CD4-positive, alpha-beta memory T cell (primary cell): ENCODE measurements at places on chromosomes 16 and 17.

GRCh38 chr16:89565256-89565505 is 4.7 kb downstream of the RPL13 start:
- no peak for DNase-seq

GRCh38 chr17:77869665-77870132 is 88.8 kb upstream of the TNRC6C start:
- DNase-seq, result no peak

- no peak for DNase-seq
Measured at GRCh38 chr16:52488837-52489289, 58.1 kb downstream of the TOX3 start.

DNA sequence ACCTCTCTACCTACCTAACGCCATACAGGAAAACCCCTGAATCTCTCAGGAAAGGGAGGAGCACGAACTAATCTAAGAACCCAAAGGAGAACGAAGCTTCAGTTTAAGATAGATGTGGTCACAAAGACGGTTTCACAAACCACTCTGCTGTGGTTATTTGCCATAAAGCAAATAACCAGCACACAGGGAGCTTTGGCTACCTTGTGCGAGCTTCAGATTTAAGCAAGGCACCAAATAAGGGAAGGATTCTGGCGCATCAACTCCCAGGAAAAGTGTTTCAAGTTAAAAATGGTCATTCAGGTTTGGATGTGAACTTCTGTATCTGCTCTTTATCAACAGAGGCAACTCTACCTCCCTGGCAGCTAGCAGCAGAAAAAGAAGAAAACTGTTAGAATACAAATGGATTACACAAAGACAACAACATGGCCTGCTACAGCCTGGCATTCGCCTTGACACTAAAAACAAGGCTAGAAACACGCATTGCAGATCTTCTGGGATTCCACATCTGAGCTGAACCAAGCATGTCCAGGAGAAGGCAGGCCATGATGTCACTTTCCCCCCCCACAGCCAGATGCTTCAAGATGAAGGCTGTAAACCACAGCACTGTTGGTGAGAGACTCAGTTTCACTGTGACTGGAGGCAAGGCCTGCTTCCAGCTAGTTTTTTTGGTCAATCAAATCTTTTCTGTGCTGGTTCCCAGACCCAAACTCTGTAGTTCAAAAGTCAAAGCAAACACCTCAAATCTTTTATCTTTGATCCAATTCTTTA is 43.6 kb downstream of the SMG6 start:
- DNase-seq, result peak; percentile 53

GRCh38 chr17:81064678-81065475 is 29.9 kb downstream of the BAIAP2 start:
- DNase-seq, result no peak

DNA sequence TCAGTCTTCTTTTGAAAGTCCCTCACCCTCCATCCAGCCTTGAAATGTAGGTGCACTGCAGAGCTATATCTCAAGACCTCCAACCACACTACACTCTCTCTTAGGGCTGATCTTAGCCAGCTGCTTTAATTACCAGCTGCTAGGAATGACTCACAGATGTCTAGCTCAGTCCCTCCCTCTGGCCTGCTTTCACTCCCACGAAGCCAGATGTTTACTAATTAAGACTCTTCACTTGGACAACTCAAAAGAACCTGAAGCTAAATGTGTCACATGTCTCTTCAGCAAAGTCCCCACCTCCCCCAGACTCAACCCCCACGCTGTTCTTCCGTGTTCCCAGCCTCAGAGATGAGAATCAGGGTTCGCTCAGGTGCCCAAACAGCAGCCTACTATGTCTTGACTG is 2.6 kb downstream of the GTF3C1 start:
- no peak for DNase-seq

GRCh38 chr17:48767263-48767774 is 38.8 kb upstream of the HOXB13 start:
- DNase-seq, result no peak

DNA sequence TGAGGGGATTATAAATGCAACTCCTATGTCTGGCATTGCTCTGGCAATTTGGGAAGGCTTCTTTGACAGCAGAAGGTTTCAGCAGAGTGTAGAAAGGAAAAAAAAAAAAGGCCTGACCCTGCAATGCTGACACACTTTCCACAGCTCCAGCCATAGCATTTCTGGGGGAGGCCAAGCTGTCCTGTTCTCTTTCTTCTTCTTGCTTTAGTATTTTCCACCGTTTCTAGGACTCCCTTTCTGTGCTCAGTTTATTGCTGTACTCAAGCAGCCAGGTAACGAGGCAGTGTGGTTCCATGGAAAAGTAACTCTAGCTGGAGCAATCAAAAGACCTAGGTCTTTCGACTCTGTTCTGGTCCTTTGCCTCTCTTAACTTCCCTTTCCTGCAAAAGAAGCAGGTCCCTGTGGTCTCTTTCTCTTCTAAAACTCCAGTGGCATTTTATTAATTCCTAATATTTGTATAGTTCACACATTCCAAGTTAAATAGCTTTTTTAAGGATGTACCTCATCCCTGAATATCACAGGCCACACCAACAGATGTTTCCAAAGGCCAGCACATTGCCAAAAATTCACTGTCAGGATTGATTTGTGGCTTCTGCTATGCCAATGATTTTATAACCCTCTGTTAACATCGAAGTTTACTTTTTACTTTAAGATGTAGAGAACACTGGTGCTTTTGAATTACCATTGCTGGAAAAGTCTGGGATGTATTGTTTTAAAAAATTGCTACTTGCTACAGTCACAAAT is 90.3 kb upstream of the BCAR1 start:
- DNase-seq, result no peak

- no peak for DNase-seq
Measured at GRCh38 chr17:30234296-30234695, 1.2 kb downstream of the SLC6A4 start.

DNA sequence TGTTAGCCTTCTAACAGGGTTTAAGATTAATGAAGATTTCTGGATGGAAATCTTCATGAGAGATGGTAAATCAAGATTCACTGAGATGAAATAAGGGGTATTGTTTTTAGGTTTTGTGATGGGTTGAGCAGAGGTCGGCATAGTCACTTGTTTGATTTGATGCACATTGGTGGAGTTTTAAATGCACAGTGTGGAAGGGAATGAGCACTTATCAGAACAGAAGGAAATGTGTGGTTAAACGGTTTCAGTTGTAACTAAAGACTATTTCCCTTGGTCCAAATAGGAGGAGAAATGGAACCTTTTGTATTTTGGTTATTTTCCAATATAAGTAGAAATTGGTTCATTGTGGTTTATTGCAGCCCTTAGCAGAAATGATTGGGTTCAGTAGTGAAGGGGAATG is 34.1 kb downstream of the CBFB start:
- no peak for DNase-seq

GRCh38 chr16:22193063-22193411 is 13.0 kb upstream of the EEF2K start:
- no peak for DNase-seq

DNA sequence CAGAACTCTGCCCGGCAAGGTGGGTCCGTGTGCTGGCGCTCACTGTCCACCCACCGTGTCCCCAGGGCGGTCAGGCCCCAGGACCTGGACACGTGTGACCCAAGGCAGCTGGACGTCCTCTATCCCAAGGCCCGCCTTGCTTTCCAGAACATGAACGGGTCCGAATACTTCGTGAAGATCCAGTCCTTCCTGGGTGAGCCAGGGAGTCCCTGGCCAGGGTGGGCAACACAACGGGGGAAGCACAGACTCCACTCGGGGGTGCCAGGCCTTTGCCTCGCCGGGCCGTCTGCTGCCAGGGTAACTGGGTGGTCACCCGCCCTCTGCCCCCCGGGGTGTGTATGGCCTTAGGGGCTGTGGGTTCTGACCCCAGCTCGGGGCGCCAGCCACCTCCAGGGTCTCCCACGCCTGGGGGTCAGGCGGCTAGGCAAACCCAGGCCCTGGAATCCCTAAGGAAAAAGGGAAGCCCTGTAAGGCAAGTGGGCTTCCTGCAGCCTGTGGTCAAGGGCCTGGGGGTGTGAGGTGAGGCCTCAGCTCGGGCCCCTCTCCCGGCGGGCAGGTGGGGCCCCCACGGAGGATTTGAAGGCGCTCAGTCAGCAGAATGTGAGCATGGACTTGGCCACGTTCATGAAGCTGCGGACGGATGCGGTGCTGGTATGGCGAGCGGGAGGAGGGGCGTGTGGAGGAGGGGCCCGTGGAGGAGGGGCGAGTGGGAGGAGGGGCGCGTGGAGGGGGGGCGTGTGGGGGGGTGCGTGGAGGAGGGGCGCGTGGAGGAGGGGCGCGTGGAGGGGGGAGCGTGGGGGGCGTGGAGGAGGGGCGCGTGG is 6.5 kb downstream of the MSLN start:
- no peak for DNase-seq

DNA sequence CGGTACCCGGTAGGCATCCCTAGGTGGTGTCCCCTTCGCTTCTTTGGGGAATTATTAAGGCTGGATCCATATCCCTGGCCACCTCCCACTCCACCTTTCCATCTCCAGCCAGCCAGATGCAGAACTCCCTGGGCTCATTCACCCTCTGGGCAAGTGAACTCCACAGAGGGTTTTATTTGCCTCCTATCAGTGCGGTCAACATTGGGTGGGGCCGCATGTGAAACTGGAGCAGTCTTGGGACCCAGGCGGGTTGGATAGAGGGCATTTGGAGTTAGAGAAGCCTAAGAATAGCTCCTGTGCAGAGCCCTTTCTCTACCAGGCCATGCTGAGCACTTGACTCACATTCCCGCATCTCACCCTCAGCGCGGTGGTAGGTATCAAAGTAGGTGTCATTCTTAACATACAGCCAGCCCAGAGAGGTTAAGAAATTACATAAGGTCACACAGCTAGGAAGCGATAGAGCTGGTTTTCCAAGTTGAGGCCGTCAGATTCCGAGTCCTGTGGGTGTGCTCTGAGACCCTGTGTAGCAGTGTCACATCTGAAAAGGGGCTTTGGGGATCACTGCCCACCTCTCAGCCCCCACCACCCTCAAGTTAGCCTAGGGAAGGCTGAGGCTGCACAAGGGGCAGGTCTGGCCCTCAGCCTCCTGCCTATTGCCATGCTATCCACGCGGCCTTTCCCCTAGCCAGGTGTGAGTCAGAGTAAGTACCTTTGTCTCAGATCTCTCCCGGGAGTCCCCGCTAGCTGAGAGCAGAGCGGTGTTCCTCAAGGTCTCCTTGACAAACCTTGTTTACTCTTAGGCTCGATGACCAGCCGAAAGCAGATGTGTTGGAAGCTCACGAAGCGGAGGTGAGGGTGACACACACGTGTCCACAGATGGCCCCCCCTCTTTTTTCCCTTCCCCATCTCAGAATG is 26.9 kb upstream of the LGALS9 start:
- DNase-seq, result no peak

DNA sequence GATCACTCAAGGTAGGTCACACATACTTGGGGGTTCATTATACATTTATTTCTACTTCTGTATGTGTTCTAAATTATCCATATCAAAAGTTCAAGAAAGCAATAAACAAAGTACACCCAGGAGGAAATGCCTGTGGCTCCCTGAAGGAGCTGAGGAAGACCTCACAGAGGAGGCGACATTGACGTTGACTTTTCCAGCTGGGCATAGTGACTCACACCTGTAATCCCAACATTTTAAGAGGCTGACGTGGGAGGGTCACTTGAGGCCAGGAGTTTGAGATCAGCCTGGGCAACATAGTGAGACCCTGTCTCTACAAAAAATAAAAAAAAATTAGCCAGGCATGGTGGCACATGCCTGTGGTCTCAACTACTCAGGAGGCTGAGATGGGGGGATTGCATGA is 16.3 kb downstream of the ITGAD start:
- no peak for DNase-seq

GRCh38 chr17:75619506-75620431 is 13.5 kb upstream of the SMIM5 start:
- DNase-seq, result no peak

GRCh38 chr17:69822314-69822875 is 252.6 kb upstream of the KCNJ16 start:
- DNase-seq, result no peak

- no peak for DNase-seq
Measured at GRCh38 chr16:64997121-64997520, 124.7 kb downstream of the CDH11 start.

DNA sequence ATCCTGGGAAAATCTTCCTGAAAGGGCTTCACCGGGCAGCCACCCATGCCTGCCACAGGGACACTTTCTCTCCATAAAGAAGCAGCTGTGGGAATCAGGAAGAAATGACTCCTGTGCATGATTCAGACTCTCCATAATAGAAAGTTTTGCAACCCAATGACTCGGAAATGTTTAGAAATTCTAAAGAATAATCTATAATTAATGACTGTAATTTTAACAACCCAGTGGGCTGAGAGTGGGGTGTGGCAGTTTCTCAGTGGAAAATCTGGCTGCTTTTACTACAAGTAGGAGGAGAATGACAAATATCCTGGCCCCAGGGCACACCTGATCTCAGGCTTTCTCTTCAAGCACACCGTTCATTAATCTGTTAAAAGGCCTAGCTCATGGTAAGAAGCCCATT is 25.7 kb downstream of the IRF8 start:
- DNase-seq, result no peak

DNA sequence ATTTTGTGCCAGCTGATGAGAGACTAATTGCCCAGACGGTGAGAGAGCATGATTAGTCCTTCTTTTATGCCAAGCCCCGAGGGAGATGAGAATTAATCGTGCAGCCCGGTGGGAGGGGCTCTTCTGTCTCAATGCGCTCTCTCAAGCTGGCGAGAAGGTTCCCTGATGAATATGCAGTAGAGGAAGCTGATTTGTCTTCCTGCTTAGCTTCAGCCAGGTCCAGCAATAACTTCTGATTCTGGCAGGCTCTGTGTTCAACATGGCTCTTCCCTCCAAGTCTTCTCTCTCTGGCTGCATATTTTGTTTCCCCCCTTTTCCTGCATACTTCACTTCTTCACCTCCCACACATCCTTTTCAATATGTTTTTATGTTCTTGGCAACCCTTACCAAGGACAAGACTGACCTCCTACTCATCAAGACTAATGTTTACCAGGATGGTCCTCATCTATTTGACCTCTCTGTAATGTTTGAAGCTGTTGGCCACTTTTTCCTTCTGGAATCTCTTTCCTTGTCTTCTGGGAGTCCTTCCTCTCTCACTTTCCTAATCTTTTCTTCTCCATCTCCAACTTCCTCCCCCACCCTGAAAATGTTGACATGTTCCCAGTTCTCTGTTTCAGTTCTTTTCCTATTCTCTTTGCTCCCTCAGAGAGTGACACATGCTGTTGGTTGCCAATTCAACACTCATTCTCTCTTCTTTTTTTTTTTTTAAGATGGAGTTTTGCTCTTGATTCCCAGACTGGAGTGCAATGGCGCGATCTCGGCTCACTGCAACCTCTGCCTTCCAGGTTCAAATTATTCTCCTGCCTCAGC is 33.1 kb downstream of the ARL4D start:
- no peak for DNase-seq

DNA sequence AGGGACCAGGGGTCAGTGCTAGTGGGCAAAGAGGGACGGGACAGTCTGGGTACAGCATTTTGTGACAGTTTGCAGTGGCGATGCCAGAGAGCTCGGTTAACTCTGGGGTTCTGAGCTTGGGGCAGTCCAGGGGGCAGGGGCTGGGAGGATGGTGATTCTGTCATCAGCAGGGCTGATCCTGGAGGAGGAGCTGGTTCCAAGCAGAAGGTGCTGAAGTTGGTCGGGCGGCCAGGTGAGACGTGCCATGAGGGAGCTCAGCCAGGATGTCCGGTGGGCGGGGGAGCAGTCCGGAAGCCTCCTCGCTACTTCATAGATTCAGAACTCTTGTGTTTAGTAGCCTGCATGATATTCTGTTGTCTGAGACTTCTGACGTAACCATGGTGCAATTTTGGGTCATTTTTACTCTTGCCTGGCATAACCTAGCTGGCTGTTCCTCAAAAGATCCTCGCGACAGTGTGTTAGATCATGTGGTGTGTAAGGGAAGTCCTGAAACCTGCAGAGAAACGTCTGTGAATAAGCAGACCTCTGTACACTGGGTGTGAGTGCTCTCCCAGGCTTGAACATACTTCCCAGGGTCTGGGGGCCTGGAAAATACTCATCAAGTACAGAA is 122.0 kb downstream of the CLEC16A start:
- DNase-seq, result no peak

GRCh38 chr16:77344341-77344740 is 90.5 kb downstream of the ADAMTS18 start:
- DNase-seq, result no peak
